ENCODE measurements at places on chromosomes 5 and 9.

GRCh38 chr5:177364159-177364962 is 6.6 kb downstream of the RGS14 start:
- DNase-seq: no peak

DNA sequence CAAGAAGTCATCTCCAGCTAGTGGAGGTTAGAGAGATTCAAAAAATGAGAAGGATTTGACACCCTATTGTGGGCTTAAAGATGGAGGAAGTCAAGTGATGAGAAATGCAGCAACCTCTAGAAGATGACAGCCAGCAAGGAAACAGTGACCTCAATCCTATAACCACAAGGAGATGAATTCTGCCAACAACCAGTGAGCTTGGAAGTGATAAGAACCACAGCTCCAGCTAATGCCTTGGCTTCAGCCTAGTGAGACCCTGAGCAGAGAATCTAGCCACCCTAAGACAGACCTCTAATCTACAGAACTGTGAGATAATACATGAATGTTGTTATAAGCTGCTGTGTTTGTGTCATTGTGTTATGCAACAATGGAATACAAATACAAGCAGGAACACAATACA is 262.4 kb downstream of the GRIA1 start:
- no peak for DNase-seq

- DNase-seq: no peak
Measured at GRCh38 chr9:94645901-94646300, 6.6 kb upstream of the FBP1 start.

DNA sequence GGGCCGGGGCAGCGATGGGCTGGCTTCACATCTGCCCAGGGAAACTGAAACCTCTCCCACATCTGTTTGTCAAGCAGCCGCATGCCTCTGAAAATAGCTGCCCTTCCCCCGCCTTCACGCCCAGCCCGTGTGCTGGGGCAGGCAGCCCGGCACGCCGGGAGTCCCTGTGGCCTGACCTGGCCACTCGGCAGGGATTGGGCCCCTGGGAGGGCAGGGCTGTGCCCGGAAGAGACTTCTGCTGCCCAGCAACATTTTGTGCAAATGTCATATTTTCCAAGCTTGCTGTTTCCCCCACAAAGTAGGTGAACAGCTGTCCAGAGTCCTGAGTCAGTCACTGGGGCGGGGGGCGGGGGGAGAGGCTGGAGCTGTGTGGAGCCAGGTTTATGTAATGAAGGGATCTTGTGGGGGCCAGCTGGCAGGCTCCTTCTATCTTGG is 8.2 kb downstream of the COL27A1 start:
- peak; percentile 79 for DNase-seq

DNA sequence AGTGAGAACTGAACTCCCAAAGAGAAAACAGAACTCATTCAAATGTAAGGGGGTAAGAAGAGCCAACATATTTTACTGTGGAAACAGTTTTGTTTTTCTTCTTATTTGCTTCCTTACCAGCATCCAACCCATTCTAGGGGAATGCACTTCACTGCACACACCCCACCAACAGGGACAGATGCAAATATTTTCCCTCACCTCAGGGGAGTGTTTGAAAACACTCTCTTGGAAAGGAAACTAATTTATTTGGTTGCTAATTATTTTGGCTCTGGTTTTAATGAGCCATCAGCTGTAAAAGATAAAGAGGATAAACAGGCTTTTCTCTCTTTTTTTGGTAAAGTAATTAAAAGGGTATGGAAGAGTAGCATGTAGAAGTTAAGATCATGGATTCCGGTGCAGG is 413.4 kb downstream of the MAN2A1 start:
- DNase-seq: no peak

GRCh38 chr9:89408628-89409101 is 89.2 kb downstream of the SEMA4D start:
- no peak for DNase-seq

All from astrocyte of the spinal cord (primary cell).